ENCODE measurements at places on chromosomes 13 and 19. TPM values are rescaled to one million over a fixed set of nuclear protein-coding genes. Genes with fewer than 3 reads are reported as not detected.

DNA sequence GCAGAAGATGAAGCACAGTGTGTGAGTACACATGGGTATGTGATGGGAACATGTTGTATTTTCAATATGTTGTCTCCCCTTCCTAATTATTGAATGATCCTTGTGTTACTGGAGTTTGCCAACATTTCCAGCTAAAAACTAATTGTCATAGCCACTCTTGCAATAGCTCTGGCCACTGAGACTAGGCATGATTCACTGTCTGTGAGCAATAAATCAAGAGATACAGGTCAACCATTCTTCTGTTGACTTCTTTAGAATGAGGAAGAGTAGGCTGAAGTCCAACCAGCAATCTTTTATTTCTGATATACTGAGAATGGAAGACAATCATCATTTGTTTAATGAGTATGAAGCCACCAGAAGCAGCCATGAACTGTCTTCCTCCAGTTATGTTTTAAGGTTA is 413.9 kb downstream of the SLITRK5 start:
- H3K4me3 ChIP-seq = no peak overlapping the region
- DNase-seq = no peak
- H3K4me1 ChIP-seq = no peaks in the 10 kb centered on the region
- H3K27ac ChIP-seq = no peak overlapping the region
- H3K36me3 ChIP-seq = no peaks in the 10 kb centered on the region
- H3K27me3 ChIP-seq = no peaks in the 10 kb centered on the region

DNA sequence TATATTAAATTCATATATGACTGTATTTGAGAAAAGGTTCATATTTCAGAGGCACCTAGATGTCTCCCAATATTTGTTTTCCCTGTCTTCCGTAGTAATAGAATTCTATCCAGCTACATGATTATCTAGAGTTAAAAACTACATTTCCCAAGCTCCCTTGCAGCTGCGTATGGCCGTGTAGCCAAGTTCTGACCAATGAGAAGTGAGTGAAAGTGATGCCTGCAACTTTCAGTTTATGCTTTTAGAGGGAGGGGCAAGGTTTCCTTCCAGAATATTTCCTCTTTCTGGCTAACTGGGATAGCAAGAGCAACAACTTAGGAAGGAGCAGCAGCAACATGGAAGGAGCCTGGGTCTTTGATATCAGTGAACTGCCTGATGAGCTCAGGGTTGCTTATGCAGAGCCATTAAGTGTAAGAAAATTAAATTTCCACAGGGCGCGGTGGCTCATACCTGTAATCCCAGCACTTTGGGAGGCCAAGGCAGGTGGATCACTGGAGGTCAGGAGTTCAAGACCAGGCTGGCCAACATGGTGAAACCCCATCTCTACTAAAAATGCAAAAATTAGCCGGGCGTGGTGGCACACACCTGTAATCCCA is 23.2 kb upstream of the CYP2A13 start:
- H3K36me3 ChIP-seq = no peaks in the 10 kb centered on the region
- H3K27ac ChIP-seq = no peak overlapping the region
- H3K27me3 ChIP-seq = no peaks in the 10 kb centered on the region
- no peaks in the 10 kb centered on the region for H3K4me1 ChIP-seq

DNA sequence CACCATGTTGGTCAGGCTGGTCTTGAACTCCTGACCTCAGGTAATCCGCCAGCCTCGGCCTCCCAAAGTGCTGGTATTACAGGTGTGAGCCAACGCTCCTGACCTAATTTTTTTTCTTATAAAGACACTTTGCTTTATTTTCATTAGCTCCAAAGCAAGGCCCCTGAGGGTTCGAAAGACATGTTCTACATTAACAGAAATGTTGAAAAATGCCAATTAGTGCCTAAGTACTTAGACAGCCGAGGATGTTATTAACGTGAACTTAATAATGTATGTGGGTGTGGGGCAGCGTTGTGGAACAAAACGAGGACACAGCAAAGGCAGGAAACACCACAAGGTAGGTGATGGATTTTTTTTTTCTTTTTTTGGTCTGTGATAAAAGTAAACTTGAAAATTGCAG is 82.4 kb downstream of the COL4A1 start:
- DNase-seq = no peak
- H3K36me3 ChIP-seq = no peaks in the 10 kb centered on the region

The ZNF486 gene
- 8.2 TPM for total RNA-seq

GRCh38 chr13:43039966-43040365 is 16.6 kb downstream of the DNAJC15 start:
- no peaks in the 10 kb centered on the region for H3K27me3 ChIP-seq
- H3K36me3 ChIP-seq = no peaks in the 10 kb centered on the region
- DNase-seq = no peak
- peaks cover 1% of the 10 kb centered on the region for H3K4me1 ChIP-seq
- H3K4me3 ChIP-seq = no peak overlapping the region

DNA sequence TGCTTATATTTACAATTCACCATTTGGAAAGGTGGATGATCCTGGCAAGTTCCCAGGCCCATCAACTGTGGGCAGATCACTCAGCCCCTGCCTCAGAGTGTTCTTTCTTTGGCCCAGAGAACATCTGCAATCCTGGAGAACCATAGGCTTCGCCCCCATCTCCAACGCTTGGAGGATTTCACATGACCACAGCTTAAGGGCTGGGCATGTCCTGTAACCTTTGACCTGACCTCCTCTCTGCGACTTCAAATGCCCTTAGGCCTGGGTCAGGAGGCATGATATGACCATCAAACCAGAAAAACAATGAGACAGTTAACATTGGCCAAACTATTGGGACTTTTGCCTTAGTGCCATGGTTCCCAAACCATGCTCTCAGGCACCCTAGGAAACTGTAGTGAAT is 7.2 kb upstream of the MBNL2 start:
- H3K36me3 ChIP-seq = no peaks in the 10 kb centered on the region
- peaks cover 5% of the 10 kb centered on the region for H3K4me1 ChIP-seq
- no peaks in the 10 kb centered on the region for H3K27me3 ChIP-seq
- H3K4me3 ChIP-seq = no peak overlapping the region
- DNase-seq = no peak

- peak; percentile 71 for DNase-seq
- peak within 1 kb of the TSS; percentile 49 for H3K27ac ChIP-seq
- H3K27me3 ChIP-seq = no peaks in the 10 kb centered on the region
- H3K4me3 ChIP-seq = peak within 1 kb of the TSS; percentile 46
- no peaks in the 10 kb centered on the region for H3K36me3 ChIP-seq
These were observed at the start of gene SPTBN4 for GRCh38 chr19:40466985-40467734. Gene SPTBN4, plus strand, starts transcription at chr19:40467001. Its CDS starts 5,621 bp downstream, at chr19:40472622.

Data from ovary (tissue), 10 donors.